ENCODE measurements at places on chromosomes 1 and 21.

- no peak for DNase-seq
These were observed 1.2 kb downstream of the SLC37A1 start for GRCh38 chr21:42514883-42515228.

GRCh38 chr21:35324372-35325220 is 275.5 kb upstream of the RUNX1 start:
- DNase-seq, result no peak

- DNase-seq, result peak; percentile 37
These were observed 90.5 kb downstream of the EDEM3 start for GRCh38 chr1:184664042-184664660.

DNA sequence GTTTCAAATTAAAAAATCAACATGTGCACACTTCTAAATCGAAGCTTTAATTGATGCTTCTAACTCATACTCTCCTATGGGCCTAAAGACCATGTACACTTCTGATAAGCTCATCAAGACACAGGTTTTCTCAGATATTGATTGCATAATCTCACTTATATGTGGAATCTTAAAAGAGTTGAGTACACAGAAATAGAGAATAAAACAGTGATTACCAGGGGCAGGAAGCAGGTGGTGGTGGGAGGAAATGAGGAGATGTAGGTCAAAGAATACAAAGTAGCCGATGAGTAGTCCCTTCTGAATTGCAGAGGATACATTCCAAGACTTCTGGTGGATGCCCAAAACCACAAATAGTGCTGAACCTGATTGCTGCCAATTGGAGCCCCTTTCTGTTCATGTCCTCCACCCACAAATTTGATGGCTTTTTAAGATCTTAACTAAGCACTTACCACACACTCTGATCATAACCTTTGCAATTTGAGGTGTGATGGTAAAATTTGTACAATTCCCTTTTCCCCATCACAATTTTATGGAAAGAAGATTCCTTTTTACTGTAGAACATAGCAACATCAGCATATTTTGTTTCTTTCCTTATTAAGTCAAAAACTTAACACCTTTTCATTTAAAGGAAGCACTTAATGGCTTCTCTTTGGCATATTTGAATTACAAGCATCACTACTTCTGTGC is 3.3 kb upstream of the CD1B start:
- DNase-seq, result no peak

DNA sequence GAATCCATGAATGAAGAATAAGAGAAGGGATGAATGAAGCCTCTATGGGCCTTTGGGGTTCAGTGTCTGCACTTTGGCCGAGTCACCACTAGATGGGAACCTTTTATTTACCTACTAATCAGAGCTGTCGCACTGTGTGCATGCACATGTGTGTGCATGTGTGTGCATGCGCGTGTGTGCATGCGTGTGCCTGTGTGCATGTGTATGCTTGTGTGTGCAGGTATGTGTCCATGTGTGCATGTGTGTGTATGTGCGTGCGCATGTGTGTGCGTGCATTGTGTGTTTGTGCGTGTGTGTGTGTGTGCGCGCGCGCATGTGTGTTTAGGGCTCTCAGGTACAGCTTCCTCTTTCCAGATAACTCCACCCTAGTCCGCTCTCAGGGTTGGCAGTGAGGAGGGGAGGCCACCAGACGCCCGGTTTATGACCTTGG is 20.4 kb upstream of the UBXN10 start:
- no peak for DNase-seq

DNA sequence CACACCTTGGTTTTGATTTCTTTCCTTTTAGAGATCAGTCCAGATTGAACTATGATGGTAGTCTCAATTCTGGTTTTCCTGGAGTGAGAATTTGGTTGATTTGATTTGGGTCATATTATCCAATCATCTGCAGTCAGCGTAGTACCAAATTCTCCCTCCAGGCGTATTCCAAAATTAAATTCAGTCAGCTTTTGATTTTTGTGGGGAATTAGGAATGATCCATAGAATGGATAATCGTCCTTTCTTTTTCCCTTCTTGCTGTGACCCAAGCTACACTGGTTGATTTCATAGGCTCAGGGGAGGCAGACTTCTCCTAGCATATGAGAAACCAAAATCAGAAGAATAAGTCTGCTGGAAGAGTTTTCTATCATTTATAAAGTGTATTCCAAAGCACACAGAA is 4.9 kb downstream of the PRCC start:
- no peak for DNase-seq

- no peak for DNase-seq
These were observed 5.2 kb upstream of the NGF start for GRCh38 chr1:115343200-115343737.

- DNase-seq, result no peak
These were observed 13.2 kb downstream of the RC3H1 start for GRCh38 chr1:174008979-174009378.

DNA sequence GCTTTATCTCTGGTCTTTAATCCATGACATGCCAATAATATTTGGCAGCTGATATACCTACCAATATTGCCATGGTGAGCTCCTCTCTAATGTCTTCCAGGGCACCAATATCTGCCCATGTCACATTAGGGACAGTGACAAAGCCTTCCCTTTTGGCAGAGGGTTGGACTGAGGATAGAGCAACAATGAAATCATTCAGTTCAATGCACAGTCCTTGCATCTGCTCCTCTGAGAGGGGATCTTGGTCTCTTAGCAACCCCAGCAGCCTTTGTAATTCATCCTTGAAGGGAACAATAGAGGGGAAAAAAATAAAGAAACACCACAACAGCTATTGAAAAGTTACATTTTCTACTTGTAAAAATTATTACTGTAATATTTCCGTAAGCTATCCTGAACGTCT is 42.3 kb downstream of the NVL start:
- no peak for DNase-seq

GRCh38 chr1:20242890-20243479 is 47.7 kb upstream of the VWA5B1 start:
- no peak for DNase-seq

DNA sequence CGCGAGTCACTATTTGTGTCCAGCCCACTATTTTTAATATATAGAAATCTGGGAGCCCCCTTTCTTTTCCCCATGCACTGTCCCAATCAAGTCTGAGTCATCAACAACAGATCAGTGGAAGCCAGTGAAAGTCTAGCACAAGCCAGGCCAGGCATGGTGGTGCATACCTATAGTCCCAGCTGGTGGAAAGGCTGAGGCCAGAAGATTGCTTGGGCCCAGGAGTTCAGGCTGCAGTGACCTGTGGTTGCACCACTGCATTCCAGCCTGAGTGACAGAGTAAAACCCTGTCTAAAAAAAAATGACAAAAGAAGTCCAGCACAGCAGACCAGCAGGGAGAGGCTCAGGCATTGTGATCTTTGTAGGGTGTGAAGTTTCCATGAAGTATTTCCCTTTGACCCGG is 9.0 kb upstream of the RPL5 start:
- no peak for DNase-seq

- no peak for DNase-seq
These were observed 7.5 kb upstream of the GOLT1A start for GRCh38 chr1:204221271-204221670.

DNA sequence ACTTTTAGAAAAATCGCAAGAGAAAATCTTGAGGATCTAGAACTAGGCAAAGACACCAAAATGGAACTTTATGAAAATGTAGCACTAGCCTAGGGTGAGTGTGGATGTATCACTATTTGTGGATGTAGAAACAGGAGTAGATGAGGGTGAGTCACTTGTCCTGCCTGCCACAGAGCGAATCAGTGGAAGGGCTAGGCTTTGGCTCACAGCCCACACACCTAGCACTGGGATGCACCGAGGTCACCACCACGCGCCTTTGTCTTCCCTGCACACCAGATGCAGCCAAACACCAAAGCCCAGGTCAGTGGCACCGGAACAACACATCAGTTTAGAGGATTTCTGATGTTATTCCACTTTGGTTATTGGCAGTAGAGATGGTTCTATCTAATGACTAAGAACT is 38.2 kb downstream of the PKNOX1 start:
- no peak for DNase-seq

DNA sequence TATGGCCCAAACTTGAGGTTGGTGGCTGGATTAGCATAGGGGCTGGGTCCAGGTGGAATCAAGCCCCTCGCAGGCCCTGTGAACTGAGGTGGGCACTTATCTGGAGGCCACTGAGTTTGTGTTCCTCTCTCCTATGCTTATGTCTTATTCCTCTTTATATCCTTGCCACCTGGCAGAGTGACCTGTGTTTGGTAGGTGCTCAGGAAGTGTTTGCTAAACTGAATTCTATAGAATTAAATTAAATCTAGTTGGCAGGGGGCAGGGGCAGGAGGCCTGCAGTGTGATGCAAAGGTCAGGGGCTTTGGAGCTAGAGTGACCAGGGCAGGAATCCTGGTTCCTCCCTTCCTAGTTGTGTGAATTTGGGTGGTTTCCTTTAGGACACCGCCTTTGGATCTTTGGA is 1.1 kb upstream of the TMEM9 start:
- no peak for DNase-seq

DNA sequence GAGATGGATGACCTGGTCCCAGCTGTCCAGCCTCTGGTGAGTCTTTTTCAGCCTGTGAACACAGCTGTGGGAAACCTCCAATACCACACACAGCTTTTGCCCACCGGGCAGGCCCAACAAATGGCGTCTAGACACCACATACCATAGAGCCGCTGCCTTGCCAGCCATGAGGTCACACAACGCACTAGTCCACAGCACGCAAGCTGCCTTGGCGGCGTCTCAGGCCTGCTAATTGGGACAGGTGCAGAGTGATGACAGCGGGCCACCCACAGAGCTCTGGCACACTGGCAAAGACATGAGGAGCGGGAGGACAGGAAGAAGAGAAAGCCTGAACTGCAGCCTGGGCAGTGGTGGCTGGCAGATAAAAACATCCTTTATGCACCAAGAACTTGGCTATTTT is 125.5 kb downstream of the ADAMTS1 start:
- no peak for DNase-seq

DNA sequence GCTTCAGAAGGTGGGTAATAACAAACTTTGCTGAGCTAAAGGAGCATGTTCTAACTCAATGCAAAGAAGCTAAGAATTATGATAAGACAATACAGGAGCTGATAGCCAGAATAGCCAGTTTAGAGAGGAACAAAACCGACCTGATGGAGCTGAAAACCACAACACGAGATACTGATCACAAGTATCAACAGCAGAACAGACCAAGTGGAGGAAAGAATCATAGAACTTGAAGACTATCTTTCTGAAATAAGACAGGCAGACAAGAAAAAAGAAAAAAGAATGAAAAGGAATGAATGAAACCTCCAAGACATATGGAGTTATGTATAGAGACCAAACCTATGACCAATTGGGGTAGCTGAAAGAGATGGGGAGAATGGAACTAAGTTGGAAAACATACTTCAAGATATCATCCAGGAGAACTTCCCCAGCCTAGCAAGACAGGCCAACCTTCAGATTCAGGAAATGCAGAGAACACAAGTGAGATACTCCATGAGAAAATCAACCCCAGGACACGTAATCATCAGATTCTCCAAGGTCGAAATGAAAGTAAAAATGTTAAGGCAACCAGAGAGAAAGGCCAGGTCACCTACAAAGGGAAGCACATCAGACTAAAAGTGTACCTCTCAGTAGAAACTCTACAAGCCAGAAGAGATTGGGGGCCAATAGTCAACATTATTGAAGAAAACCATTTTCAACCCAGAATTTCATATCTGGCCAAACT is 20.5 kb downstream of the CD84 start:
- DNase-seq, result no peak

DNA sequence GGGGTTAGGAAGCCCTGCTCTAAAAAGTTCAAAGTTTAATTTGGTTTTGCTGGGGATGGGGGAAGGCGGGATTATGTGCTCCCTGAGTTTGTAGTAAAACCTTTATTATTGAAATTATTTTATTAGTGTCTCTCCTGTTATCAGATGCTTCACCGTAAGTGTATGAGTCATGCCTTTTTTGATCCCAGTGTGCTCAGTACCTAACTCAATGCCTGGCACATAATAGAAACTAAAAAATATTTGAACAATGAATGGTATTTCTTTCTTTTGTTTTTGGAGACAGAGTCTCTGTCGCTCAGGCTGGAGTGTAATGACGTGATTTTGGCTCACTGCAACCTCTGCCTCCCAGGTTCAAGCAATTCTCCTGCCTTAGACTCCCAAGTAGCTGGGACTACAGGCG is 6.4 kb downstream of the SNRPE start:
- DNase-seq, result no peak

GRCh38 chr1:164602480-164603093 is 43.6 kb downstream of the PBX1 start:
- no peak for DNase-seq

DNA sequence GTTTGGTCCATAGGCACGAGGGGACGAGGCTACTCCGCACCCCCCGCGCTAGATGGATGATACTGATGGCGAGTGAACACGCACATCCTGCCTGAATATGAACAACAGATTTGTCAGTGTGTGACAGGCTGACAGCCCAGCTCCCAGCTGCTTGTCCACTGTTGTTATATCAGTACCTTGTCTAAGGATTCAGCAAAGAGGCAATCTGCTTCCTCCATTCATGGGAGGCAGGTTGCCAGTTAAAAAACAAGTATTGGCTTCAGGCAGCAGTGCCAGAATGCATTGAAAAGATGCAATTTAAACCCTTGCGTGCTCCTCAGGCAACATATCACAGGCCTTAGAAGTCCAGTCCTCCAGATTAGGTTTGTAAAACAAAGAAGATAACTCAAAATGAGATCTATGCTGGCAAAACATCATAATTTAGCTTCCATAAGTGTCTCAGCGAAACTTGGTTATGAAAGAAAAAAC is 223.3 kb downstream of the GPATCH2 start:
- no peak for DNase-seq

- DNase-seq, result no peak
These were observed 105.5 kb downstream of the CRYAA start for GRCh38 chr21:43274022-43274945.

DNA sequence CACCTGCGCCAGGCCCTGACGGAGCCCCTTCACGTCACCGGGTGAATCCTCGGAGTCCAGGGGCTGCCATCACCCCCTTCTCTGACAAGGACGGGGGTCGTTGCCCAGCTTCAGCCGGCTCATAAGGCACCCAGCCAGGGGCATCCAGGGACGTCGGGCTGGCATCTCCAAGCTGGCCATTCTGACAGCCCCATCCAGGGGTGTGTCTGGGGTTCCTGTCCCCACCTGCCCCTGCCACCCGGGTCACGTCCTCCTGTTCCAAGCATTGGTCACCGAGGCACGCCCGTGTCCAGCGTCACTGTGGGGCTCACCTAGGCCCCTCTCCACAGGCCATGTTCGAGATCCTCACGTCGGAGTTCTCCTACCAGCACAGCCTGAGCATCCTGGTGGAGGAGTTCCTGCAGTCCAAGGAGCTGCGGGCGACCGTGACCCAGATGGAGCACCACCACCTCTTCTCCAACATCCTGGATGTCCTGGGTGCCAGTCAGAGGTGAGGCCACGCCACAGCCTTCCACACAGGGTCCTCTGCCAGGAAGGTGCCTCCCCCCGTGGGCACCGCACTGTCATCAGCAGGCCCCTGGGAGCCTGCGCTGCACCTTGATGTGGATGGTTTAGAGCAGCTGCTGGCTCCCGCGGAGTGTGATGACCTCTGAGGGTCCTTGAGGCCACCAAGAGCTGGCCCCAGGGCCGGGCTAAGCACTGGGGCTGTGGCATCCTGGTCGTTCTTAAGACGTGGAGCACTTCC is 14.8 kb downstream of the ARHGEF16 start:
- DNase-seq, result no peak

Measured in bone marrow (tissue), 2 donors.